ENCODE measurements at places on chromosomes 5 and 9.
A peak's percentile ranks its signal among the peaks of the same experiment; 100 is the strongest.

- DNase-seq = peak; percentile 56
Observed at GRCh38 chr5:18380729-18381362, 746.6 kb downstream of the TAF11L14 start.

DNA sequence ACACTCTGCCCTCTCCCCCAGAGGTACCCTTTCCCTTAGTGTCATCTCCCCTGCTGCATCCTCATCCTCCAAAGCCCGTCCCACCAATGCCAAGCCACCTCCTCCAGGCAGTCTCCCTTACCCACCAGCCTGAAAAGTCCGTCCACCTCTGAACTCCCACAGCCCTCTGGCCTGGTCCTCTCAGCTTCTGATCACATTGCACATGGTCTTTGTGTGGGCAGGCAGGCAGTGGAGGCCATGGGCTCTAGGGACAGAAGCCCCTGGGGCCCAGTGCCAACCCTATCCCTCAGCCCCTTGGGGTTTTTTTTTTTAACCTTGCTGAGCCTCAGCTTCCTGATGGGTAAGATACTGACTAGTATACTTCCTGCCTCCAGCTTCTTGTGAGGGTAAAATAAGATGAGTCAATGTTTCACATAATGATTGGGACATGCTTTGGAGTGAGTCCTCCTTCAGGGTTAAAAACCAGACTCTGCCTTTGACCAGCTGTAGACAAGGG, 19.4 kb downstream of the CSF1R start:
- DNase-seq = no peak

DNA sequence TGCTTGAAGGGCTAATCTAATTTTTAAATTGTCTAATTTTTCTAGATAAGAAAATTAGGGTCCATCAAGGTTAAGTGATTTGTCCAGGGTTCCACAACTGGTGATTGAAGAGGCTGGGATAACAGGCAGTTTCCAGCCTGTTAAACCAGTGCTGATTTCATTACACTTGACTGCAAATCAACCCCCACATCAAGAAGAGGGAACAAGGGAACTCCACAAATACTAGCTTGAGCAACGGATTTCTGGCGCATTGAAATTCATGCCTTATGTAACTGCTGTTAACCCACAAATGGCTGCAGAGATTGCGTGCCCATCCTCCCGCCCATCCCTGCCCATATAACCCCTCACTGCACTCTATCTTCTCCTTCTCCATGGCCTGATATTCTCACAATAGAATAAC, 10.0 kb downstream of the PLPPR1 start:
- DNase-seq = no peak

DNA sequence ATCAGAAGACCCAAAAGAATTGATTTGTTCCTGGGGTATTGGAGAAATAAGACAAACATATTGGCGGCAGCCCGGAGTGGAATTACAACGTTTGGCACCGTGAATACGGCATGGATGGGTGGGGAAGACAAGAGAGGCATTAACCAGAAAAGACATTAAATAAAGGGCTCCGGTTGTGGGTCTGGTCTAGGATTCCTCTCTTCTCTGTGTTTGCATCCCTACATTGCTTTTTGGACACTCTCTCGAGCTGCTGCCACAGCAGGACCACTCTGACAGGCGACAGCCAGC, 138.7 kb upstream of the PALM2AKAP2 start:
- DNase-seq = no peak

DNA sequence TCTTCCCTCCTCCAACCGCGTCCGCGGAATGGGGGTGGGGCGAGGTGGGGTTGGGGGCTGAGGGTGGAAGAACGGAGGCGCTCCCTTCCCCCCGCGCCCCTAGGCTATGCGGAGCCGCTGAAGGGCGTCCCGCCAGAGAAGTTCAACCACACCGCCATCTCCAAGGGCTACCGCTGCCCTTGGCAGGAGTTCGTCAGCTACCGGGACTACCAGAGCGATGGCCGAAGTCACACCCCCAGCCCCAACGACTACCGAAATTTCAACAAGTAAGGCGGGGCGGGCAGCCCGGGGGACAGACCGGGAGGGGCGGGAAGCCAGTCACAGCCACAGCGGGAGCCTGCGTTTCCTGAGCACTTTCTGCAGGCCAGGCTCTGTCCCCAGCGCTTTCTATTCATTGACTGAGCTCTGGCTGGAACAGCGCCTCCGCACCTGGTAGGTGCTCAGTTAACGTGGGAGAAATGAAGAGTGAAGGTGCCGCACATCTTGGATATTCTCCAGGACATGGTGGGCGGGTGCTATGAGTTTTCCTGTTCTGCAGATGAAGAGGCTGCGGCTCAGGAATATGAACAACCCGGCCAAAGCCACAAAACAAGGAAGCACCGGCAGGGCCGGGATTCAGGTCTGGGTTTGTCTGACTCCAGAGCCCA, 11.3 kb downstream of the MYOZ3 start:
- no peak for DNase-seq

Data from MM.1S (cell line).